Astrocyte of the cerebellum (primary cell): ENCODE measurements at places on chromosomes 3 and 15.

DNA sequence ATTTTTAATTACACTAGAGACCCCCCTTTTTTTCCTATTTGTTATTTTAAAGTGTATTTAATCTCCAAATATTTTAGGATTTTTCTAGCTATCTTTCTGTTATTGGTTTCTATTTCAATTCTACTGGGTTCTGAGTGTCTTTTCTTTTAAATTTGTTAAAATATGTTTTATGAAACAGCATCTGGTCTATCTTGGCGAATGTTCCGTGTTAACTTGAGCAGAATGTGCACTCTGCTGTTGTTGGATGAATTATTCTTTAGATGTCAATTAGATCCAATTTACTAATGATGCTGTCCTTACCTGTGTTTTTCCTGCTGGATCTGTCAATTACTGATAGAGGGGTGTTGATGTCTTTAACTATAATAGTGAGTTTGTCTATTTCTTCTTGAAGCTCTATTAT is 462.0 kb upstream of the CNTN3 start:
- no peak for DNase-seq

DNA sequence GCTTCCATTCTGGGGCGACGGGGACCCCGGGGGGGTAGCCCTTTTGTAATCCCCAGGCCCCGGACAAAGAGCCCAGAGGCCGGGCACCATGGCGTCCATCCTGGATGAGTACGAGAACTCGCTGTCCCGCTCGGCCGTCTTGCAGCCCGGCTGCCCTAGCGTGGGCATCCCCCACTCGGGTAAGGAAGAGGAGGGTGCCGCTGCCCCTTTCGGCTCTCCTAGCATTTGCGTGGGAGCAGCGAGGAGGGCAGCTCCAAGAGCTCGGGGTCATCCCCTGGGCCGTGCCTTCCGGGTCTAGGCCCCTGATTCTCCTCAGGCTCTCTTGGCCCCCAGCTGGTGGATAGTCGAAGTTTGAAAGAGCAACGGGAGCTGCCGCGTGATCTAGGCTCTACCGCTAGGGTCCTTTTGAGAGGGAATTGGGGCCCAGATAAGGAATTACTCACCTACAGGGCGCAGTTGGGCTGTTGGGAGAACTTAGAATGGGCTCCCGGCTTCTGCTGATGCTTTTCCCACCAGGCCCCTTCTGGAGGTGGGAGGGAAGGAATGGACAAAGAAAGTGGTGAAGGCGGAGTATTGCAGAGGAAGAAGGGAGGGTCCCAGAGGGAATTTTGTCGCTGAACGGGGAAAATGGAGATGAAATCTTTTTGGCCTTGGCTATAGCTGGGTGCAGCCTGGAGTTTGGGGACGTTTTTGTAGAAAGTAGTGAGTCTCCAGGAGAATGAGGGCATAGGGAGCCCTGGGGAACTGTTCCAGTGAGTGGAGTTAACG is 615 bp downstream of the VPS18 start:
- DNase-seq = peak; percentile 55

DNA sequence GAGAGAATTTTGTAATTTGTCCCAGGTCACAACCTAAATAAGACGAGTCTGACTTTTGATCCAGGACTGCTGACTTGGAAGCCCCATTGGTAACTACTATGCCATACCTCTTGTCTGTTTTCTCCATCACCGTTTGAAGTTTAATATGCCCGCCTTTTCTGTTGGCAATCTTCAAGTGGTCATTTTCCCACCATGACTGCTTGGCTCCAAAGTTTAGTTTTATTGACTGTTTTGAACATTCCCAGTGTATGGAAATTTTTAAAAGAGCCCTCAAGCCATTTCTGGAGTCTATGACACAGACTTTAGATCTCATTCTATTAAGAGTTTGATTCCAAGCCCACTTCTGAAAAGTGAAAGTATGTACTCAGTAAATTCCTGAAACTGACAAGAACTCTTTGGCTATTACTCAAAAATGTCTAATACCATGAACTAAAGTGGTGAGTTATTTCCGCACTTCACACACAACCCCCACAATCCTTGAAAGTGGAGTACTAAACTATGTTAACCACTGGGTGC is 136.7 kb upstream of the ADAMTS9 start:
- DNase-seq = no peak

DNA sequence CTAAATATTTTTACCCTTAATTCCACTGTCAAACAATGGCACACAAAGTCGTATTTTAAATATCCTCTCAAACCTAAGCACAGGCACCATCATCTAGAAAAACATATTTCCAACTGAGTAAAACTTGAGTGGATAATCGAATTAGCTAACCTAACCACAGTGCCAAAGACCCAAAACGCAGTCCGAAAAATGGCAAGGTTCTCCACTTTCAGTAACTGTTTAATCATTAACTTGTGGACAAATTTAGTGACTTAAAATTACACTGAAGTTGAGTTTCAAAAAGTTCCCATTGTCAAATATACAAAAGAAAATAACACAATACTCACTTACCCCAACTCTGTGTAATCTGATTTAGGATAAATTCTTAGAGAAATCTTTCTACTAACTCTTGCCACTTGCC is 10.0 kb downstream of the CNBP start:
- DNase-seq = no peak

GRCh38 chr15:46786590-46787285 is 930.6 kb upstream of the SEMA6D start:
- no peak for DNase-seq

GRCh38 chr3:197450308-197450707 is 105.5 kb downstream of the BDH1 start:
- DNase-seq = no peak

DNA sequence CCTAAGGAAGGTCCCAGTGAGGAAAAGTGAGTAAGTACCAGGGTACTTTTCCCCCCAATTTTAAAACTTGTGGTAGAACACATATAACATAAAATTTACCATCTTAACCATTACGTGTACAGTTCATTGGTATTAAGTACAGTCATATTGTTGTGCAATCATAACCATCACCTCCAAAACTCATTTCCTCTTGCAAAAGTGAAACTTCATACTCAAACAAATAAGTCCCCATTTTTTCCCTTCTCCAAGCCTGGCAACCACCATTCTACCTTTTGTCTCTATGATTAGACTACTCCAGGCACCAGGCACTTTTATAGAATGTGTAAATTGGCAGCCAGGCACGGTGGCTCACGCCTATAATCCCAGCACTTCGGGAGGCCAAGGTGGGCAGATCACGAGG is 12.2 kb downstream of the PRC1 start:
- DNase-seq = no peak

- no peak for DNase-seq
Measured at GRCh38 chr15:94526071-94526689, 294.8 kb downstream of the MCTP2 start.

GRCh38 chr3:98215051-98215450 is 48.6 kb downstream of the OR5H15 start:
- DNase-seq = no peak

DNA sequence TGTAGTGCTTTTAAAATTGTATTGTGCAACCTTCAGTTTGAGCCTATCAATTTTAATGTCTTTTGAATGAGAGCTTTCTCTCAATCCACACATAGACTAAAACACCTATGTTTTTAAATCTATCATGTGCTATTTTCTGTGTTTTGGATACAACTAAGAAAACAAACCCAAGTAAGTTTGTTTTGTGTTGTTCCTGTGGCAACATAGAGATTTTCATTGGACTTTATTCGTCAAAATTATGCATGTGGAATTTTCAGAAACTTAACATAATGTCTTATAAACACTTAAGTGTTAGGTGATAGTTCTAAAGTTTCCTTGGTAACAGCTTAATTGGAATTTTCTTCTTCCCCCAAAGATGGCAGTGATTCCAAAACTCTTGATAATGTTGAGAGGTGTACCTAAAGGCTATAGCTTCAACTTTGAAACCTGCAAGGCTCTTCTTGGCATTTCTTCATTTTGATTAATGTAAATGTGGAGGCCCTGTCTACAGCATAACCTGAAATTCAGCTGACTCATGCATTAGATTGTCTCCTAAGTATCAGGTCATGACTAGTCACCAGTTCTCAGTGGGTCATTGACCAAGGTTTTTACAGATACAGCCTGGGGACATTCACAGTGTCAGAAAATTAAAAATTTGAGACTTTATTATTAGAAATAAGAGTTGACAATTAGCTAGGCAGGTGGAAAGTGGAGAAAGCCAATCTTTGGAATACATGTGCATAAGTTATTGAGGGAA is 44.4 kb downstream of the COL6A5 start:
- DNase-seq = no peak

DNA sequence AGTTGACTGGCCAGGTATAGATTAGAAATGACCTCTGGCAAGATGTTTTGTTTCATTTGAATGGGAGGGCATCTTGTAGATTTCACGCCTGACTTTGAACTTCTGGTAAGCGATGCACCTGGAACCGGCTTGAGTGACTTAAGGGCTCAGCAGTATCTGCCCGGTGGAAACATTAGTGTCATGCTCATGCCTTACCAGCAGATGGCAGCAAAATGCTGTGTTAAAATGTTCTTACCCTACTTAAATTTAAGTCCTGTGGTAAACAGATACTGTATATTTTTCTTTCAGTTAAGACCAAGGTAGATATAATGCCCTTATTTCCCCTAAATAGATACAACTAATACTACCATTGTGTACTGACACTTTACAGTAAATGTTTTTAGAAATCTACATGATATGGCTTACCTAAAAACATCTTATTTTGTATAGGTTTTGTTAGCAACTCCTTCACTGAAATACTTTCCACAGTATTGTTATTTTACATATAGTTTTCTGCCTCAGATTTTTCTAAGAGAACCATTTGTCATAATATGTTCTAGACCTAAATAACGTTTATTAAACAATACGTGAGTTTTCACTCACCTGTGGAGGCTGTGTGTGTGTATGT is 25.5 kb downstream of the ASB7 start:
- peak; percentile 71 for DNase-seq

GRCh38 chr3:72109327-72110259 is 324.6 kb upstream of the PROK2 start:
- DNase-seq = no peak

DNA sequence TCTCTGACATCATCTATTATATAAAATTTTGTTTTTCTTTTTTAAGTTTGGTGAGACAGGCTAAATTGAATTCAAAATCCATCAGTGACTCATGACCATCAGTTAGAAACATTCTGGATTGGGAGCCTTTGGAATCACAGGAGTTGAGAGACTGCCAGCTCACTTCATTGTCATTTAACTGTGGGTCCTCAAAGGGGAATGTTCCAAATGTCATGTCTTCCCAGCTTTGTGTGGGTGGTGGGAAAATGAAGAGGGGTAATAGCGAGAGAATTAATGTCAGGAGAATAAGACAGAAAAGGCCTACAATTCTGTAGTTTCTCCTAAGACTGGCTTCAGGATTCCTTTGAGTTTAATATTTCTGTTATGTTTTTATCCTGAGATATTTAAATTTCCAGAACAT is 1051.9 kb downstream of the FHIT start:
- DNase-seq = no peak

DNA sequence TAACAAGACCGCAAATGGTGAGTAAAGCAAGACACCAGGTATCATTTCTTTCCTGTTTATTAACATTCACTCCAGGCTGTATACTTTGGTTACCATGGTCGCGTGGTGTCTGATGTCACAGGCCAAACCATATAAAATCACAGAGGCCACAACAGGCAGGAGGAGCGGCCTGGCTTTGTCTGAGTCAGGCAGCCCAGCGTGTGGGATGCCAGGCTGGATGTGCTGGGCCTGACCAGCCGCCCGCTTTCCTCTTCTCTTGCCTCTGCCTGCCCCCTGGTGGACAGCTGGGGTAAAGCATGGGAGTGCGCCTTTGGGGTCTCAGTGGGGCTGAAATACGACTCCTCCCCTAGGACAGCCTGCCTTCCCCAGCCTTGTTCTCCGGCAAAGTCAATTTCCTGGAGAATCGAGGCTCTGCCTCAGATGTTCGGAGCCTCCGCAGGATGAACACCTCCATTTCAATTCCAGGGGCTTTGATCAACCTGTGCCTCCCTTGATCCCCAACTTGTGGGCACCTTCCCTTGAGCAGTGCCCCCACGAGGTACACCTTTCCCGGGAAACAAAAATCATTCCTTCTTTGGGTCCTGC is 78.2 kb downstream of the CCNL1 start:
- DNase-seq = peak; percentile 95

DNA sequence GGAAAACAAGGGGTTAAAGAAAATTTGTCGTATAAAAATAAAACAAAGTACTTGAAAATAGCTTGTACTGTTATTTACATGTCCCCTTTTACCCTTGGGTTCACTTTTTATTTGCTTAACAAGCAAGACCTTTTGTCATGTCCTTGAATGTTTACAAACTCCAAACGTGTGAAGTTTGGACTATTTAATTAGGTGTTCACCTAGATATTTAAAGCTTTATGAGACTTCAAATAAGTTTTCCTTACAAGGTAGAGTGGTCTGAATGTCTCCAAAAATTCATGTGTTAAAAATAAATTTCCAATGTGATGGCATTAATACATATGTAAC is 242.0 kb upstream of the TTC14 start:
- DNase-seq = no peak

DNA sequence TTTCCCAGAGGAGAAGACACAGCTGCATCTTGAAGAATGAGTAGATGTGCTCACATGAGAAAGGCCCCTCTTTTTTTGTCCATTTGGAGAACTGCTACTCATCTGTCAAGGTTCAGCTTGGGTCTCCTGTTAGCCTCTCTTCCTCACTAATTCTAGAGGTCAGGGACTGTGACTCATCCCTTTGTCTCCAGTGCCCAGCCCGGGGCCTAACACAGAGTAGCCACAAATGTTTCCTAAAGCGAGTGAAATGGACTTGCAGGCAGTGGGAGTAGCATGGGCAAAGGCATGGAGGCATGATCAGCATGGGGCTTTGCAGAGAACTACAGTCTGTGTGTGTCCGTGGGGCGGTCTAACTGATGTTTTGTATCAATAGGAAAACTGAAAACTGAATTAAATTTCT is 33.9 kb upstream of the MRPS22 start:
- no peak for DNase-seq

GRCh38 chr3:158347966-158348365 is 223.0 kb upstream of the MLF1 start:
- DNase-seq = peak; percentile 55

- DNase-seq = no peak
Measured at GRCh38 chr15:78069052-78069414, 8.5 kb downstream of the TBC1D2B start.

- no peak for DNase-seq
Measured at GRCh38 chr3:192409201-192409837, 318.0 kb downstream of the FGF12 start.
